Stimulated activated CD4-positive, alpha-beta T cell treated with anti-CD3 and anti-CD28 coated beads, Interleukin-15, amount 100 ng/mL, for 48 hours (primary cell): ENCODE measurements at places on chromosomes 5 and 9.
A peak's percentile ranks its signal among the peaks of the same experiment; 100 is the strongest.

DNA sequence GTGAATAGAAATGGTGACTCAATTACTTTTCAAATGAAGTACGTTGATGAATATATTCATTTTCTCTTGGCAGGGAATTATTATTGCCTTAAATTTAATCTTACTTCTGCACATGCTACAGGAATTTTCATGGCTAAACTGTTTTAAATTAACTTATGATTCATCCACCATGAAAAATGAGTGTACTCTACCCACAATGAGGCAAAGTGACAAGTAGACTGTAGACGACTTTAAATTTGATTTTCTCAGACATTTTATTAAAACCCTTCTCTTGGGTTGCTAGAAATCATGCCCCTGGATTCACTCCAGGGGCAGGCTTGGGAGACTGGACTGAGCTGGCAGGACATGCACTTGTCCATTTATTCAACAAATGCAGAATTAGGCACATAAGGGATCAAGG lies 23.5 kb upstream of the ERAP2 start:
- no peak for DNase-seq

DNA sequence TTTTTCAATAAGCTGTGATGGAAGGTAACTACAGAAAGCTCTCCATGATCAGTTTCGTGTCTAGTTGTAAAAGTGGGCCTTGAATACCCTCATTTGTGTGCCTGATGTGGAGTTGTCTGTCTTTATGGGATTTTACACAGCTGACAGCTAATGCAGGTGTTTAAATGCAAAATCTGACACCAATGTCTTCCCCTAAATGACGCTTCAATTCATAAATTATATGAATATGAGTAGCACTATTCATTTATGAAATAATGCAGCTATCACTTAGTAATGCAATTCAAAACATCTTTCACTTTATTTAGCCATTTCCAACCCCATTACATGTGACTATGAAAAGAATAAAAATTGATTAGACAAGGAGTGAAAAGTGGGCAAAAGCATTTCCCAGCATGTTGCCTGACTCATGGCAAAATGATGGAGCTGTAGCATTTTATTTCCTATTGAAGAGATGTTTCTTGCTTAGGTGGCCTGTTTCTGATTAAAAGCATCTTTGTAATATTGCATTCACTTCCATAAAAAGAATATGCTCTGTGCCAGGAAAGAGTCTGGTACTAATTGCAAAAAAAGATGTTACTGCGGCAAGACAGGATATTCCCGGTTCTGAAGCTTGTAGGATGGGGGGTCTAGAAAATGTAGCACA lies 116.7 kb upstream of the HAPLN1 start:
- DNase-seq = no peak

- DNase-seq = peak; percentile 19
Observed at GRCh38 chr5:149264439-149265067, 7.1 kb upstream of the AFAP1L1 start.

GRCh38 chr9:124758691-124759090 lies 12.4 kb downstream of the NR6A1 start:
- no peak for DNase-seq

DNA sequence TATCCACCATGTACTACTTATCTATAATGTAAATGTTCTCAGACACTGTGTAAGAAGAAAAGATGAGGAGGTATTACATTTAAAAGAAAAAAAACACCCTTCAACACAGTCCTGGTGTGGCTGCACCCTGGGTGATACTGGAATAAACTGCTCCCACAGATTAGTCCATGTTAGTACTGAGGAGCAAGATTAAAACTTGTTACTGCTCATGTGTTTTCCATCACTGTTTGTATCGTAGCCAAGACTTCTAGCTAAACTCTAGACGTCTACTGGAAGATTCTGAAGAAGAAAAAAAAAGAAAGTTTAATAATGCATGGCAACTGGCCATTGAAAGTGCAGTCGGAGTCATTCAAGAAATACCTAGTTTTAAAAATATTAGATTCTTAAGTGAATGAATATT lies at the start of gene ASPN:
TSS of gene ASPN (minus strand) at position 178 of the 400 bp plus-strand sequence.
- DNase-seq = no peak

DNA sequence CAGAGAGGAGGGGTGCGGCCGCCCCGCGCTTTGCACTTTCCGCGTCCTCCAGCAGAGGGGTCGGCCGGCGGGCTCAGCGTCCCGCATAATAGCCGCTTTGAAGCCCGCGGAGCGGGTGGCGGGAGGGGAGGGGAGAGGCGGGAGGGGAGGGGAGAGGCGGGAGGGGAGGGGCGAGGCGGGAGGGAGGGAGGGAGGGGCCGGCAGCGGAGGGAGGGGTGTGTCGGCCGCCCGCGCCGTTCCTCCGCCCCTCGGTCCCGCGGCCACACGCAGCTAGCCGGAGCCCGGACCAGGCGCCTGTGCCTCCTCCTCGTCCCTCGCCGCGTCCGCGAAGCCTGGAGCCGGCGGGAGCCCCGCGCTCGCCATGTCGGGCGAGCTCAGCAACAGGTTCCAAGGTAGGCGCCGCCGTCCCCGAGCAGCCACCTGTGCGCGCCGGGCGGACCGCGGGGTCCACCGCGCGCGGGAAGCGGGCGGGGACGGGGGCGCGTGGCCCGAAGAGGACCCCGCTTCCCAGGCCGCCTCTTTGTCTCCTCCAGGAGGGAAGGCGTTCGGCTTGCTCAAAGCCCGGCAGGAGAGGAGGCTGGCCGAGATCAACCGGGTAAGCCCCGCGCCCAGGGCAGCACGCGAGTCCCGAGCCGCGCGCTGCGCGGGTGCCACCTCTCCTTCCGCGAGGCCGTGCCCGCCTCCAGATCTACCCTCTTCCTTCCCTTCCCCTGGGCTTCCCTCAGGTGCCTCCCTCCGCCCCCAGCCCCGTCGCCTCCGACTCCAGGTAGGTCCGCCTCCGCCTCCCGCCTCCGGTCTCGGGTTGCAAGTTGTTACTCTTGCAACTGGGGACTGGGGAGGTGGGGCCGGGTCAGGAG lies at the start of gene AIF1L:
TSS of gene AIF1L (plus strand) at position 263 of the 857 bp plus-strand sequence. CDS start at position 362, 99 bp downstream.
- no peak for DNase-seq

DNA sequence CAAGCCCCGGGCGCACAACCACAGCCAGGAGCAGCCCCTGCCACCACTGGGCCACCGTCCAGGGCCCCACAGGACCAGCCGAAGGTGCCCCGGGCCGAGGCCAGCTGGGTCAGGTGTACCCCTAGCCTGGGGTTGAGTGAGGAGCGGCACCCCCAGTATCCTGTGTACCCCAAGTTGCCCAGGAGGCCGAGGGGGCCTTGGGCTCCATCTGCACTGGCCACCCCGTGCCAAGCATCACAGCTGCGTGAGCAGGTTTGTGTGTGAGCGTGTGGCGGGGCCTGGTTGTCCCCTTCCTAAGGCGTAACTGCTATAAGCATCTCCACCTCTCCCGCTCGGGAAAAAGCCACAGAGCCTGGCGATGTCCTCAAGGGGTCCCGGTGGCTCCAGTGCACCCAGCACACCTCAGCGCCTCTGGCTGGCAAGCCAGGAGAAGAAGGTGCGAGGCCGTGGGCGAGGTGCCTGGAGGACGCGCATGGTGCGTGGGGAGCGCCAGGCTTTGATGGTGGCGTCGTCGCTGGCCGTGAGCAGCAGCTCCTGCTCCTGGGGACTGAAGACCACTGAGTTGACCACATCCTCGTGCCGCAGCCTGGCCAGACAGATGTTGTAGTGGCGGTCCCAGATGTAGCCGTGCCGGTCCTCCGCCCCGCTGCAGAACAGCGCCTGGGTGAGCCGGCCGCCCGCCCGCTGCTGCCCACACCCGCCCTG lies 3.9 kb downstream of the FBXW5 start:
- DNase-seq = no peak

GRCh38 chr5:132228241-132229035 lies 785 bp upstream of the P4HA2 start:
- no peak for DNase-seq

- DNase-seq = no peak
Observed at GRCh38 chr9:128271112-128271511, 4.7 kb downstream of the GOLGA2 start.

GRCh38 chr5:37957218-37957617 lies 117.4 kb upstream of the GDNF start:
- no peak for DNase-seq

DNA sequence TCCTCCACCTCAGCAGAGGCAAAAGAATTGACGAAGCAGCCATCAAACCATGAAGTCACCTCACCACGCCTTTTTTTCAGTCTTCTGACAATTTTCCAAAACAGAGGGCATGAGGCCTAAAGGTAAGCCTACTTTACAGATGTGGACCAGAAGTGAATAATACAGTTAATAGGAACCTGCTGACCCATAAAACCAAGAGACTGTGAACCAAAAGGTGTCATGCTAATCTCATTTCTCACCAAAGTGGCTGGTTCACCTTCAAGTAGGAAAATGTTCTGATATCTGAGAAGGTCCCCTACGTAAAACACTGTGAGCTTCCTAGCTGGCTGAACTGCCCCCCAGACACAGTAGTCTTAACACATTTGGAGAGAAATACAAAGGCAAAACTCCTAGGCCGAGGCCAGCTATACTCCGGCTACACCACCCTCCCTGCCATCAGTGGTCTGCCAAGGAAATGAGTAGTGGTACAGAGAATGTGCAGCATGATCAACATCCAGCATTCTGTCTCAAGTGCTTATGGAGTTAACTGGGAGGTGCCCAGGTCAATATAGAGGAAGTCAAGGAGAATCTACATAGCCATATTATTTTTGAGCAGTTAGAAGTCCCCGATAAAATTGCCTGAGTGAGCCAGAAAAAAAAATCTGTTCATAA lies 19.3 kb upstream of the F2RL2 start:
- no peak for DNase-seq

DNA sequence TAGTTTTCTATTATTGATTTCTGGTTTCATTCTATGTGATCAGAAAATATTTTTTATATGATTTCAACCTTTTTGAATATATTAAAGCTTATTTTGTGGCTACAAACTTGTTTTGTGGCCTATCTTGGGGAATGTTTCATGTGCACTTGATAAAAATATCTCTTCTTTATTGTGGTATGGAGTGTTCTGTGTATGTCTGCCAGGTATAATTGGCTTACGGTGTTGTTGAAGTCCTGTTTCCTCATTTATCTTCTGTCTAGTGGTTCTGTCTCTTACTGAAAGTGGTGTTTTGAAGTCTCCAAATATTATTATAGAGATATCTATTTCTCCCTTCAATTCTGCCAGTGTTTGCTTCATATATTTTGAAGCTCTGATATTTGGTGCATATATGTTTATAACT lies 9.6 kb downstream of the CARD19 start:
- no peak for DNase-seq

DNA sequence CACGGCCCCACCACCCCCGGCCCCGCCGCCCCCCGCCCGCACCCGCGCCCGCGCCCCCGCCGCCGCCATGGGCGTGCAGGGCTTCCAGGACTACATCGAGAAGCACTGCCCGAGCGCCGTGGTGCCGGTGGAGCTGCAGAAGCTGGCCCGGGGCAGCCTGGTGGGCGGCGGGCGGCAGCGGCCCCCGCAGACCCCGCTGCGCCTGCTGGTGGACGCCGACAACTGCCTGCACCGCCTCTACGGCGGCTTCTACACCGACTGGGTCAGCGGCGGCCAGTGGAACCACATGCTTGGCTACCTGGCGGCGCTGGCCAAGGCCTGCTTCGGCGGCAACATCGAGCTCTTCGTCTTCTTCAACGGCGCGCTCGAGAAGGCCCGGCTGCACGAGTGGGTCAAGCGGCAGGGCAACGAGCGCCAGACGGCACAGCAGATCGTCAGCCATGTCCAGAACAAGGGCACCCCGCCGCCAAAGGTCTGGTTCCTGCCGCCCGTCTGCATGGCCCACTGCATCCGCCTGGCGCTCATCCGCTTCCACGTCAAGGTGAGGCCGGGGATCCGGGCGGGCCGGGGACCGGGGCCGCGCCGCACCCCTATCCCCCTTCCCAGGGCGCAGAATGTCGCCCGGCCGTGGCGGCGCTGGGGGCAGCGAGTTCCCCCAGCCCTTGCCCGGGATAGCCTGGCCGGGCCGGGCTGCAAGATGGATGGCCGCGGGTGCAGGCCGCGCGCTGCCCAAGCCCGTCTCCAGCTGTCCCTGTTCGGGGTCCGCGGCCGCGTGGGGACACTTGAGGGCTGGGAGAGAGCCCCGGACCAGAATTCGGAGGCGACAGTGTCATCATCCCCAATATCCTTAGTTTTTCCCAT lies 594 bp downstream of the FAM120A start:
- DNase-seq = peak; percentile 25

GRCh38 chr9:119963798-119964372 lies 594.6 kb upstream of the BRINP1 start:
- DNase-seq = no peak

GRCh38 chr9:135610290-135611141 lies 28.8 kb downstream of the GLT6D1 start:
- no peak for DNase-seq

- no peak for DNase-seq
Observed at GRCh38 chr5:125384071-125384470, 637.6 kb upstream of the ZNF608 start.

- no peak for DNase-seq
Observed at GRCh38 chr9:113525205-113525604, 61.7 kb downstream of the RGS3 start.

GRCh38 chr5:163342306-163342705 lies 95.1 kb upstream of the CCNG1 start:
- no peak for DNase-seq

- DNase-seq = no peak
Observed at GRCh38 chr5:117103703-117104102, 529.1 kb upstream of the SEMA6A start.

GRCh38 chr5:133509742-133510079 lies 102.6 kb downstream of the FSTL4 start:
- no peak for DNase-seq

DNA sequence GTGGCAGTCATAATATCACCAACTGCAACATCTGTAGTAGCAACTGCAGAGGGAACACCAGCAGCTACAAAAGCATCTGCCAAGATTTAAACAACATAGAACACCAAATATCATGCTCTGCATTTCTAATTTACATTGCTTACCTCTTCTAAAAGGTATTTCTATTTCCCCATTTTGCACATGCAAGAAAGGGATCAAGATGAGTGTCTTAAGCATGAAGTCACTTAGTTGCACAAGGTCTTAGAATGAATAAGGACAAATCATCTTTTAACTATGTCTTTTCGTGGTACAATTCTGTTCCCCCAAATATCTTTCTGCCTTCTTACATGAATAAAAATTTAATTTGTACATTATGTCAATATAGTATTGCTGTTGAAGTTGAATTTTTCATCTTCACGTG lies 1746.4 kb downstream of the EFNA5 start:
- DNase-seq = no peak

GRCh38 chr5:97458851-97459250 lies 275.8 kb upstream of the RIOK2 start:
- DNase-seq = no peak

GRCh38 chr5:33939556-33940262 lies 3.5 kb downstream of the RXFP3 start:
- DNase-seq = no peak

GRCh38 chr9:135156525-135157510 lies 69.3 kb downstream of the OLFM1 start:
- DNase-seq = no peak

- no peak for DNase-seq
Observed at GRCh38 chr9:128285033-128285784, 9.1 kb downstream of the SWI5 start.

GRCh38 chr9:83406921-83407320 lies 131.3 kb downstream of the FRMD3 start:
- DNase-seq = no peak
